Upper lobe of right lung (tissue), 1 donor: ENCODE measurements at places on chromosomes 13 and 19. TPM values are rescaled to one million over a fixed set of nuclear protein-coding genes. Genes with fewer than 3 reads are reported as not detected.
A peak's percentile ranks its signal among the peaks of the same experiment; 100 is the strongest.

DNA sequence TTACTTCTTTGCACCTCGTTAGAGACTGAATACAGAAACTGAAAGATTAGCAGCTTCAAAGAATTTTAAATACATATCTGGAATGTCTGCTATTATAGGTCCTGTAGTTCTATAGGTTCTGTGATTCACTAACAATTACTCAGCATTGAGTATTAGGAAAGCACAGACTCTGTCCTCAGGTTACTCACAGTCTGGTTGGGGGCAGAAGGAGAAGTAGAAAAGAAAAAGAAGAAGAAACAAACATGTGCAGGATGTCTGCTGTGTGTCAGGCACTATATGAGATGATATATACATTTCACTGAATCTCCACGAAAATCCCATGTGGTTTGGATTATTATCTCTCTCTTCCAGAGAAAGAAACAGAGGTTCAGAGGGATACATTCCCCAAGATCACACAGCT is 40.1 kb downstream of the SERTM1 start:
- H3K4me3 ChIP-seq, result no peak overlapping the region
- H3K36me3 ChIP-seq, result no peaks in the 10 kb centered on the region
- H3K27me3 ChIP-seq, result no peaks in the 10 kb centered on the region
- H3K4me1 ChIP-seq, result no peaks in the 10 kb centered on the region
- no peak overlapping the region for H3K27ac ChIP-seq

DNA sequence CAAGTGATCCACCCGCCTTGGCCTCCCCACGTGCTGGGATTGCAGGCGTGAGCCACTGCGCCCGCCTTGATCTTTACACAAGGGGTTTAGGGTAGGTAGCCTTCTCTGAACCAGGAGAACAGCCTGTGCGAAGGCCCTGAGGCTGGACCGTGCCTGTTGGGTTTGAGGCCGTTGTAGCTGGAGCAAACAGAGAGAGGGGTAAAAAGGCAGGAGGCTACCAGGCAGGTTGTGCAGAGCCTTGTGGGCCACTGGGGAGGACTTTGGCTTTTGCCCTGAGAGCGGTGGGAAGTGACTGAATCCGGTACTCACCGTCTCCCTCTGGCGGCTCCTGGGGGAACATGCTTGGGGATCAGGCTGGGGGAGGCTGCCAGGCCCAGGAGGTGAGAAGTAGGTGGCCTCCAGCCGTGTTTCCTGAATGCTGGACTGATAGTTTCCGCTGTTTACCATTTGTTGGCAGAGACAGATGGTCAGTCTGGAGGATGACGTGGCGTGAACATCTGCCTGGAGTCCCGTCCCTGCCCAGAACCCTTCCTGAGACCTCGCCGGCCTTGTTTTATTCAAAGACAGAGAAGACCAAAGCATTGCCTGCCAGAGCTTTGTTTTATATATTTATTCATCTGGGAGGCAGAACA is 24.6 kb downstream of the SPC24 start:
- H3K36me3 ChIP-seq, result peaks cover 71% of the 10 kb centered on the region
- H3K27ac ChIP-seq, result peak overlapping the region; percentile 27
- peaks cover 7% of the 10 kb centered on the region for H3K4me1 ChIP-seq

DNA sequence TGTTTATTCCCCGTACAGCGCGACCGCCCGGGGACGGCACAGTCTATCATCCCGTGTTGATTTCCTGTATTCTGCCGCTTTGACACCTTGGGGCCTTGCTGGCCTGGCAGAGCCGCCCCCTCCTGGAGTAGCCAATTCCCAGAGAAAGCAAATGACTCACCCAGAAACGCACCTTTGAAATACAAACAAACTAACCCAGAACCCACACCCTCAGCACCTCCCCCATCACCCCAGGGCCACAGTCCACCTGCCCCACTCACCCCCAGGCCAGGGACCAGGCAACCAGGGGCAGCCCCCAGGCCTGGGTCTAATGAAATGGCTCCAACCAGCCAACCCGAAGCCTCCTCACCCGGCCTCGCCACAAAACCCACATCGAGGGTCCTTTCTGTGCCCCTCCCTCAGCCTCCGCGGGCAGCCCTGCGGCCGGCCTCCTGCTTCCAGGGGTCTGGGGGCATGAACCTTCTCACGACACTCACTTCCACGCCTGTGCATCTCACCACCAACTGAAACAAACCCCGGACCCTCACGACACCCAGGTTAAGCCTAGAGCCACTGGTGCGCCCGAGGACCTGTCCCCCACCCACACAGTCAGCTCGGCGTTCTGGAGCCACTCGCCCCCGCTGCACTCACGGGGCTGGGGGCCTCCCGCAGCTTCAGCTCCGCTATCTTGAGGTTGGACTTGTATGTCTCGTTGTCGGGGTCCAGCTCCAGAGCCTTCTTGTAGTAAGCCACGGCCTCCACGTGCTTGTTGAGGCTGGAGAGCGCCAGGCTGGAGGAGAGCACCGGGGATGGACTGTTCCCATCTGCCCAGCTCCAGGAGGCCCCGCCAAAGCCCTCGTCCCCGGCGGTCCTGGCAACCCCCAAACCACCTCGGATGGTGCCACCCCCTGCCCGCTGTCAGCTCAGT is 20.9 kb downstream of the SGTA start:
- no peak overlapping the region for H3K4me3 ChIP-seq
- H3K36me3 ChIP-seq, result peaks cover 82% of the 10 kb centered on the region
- no peaks in the 10 kb centered on the region for H3K4me1 ChIP-seq
- H3K27me3 ChIP-seq, result no peaks in the 10 kb centered on the region
- no peak overlapping the region for H3K27ac ChIP-seq

The PSPN gene
- 1.7 TPM for total RNA-seq

The POSTN gene
- 96.9 TPM for total RNA-seq

The FAM187B gene
- not detected for total RNA-seq

The MAP1S gene
- total RNA-seq, result 71.4 TPM

The ODAD3 gene
- total RNA-seq, result 0.49 TPM
